Fibroblast of the aortic adventitia (primary cell): ENCODE measurements at places on chromosomes 3 and 15. TPM values are rescaled to one million over a fixed set of nuclear protein-coding genes. Genes with fewer than 3 reads are reported as not detected.

Gene TMEM40
- total RNA-seq, result not detected in 2 replicates

Gene LTK
- under 0.01 TPM in 1 of 2 replicates, not detected in the other for total RNA-seq

Gene WDR93
- total RNA-seq, result 0.09 and 0.49 TPM in 2 replicates

Gene HIGD2B
- total RNA-seq, result not detected in 2 replicates

Gene LRRIQ4
- total RNA-seq, result 0.09 TPM in 1 of 2 replicates, not detected in the other

Gene IGSF10
- total RNA-seq, result 8.0 and 47.6 TPM in 2 replicates

Gene CGNL1
- 0.90 and 11.0 TPM in 2 replicates for total RNA-seq

Gene SELENOS
- total RNA-seq, result 52.7 and 65.3 TPM in 2 replicates

Gene POTEB
- not detected in 2 replicates for total RNA-seq

Gene GP5
- total RNA-seq, result 0.09 and 0.49 TPM in 2 replicates

Gene PLSCR2
- not detected in 2 replicates for total RNA-seq

Gene CILP
- total RNA-seq, result under 0.01 and 0.16 TPM in 2 replicates

Gene AADACL2
- 0.90 TPM in 1 of 2 replicates, not detected in the other for total RNA-seq

Gene IQCH
- total RNA-seq, result 0.74 and 3.6 TPM in 2 replicates

Gene SI
- total RNA-seq, result not detected in 2 replicates

Gene SMCO1
- total RNA-seq, result not detected in 2 replicates

Gene NOP10
- total RNA-seq, result 27.4 and 285 TPM in 2 replicates

Gene SQOR
- total RNA-seq, result 79.5 and 101 TPM in 2 replicates
